ENCODE measurements at places on chromosomes 7 and 10. TPM values are rescaled to one million over a fixed set of nuclear protein-coding genes. Genes with fewer than 3 reads are reported as not detected.
A peak's percentile ranks its signal among the peaks of the same experiment; 100 is the strongest.

DNA sequence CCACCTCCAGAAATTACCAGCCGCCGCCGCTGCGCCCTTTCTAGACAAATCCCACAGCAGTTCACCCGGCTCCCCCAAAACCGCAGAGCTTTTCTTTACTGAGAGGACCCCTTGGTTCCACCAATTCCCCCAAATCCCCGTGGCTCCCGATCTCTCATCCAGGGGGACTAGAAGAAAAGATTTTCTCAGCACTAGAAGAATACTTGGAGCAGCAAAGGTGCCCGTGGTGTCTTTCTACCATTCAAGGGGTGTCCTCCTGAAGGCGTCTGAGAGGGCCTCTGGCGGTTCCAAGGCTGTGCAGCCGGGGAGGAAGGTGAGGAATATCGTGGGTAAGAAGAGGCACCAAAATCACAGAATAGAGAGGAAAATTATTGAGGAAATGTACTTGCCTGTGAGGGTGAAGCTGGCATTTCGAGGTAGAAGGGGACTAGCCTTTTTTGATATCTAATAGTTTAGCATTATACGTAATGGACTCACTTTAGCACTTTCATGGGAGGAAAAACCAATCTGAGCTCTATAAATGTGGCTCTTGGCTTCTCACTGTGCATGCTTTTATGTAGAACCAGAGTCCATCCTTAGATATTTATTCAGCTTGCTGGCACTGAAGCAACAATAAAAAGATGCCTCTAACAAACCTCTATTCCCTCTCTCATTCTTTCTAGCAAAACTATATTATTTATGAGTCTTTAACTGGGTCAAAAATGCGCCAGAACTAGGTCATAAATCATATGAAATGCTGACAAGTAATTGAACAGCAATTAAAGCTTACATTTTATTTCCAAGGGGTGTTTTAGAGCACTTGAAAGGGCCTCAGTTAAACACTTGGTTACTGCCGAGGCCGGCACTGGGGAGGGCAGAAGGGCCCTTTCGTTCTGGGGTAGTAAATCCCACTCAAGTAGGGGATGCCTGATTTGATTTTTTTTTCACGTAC is 13.8 kb upstream of the HOXA2 start:
- peak overlapping the region; percentile 83 for H3K27ac ChIP-seq
- peak; percentile 10 for DNase-seq
- no peaks in the 10 kb centered on the region for H3K36me3 ChIP-seq
- peaks cover 61% of the 10 kb centered on the region for H3K27me3 ChIP-seq
- H3K4me3 ChIP-seq, result peak overlapping the region; percentile 69
- no peaks in the 10 kb centered on the region for H3K4me1 ChIP-seq

DNA sequence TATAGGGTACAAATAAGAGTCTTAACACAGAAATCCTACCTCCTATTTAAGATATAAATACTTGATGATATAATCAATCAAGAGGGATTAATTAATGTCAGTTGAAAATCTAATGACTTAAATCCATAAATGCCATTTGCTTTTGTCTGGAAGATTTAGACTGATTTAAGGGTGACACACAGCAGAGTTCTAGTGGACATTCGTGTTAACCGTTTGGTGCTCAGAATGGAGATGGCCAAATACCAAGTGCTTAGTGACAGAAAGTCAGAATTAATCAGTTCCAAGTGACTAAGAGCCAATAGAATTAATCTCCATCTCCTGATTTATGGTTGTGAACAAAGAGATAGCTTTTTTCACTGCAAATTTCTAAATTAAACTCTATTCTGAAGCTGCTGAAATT is 36.2 kb downstream of the NAMPT start:
- peaks cover 8% of the 10 kb centered on the region for H3K36me3 ChIP-seq
- DNase-seq, result no peak
- no peaks in the 10 kb centered on the region for H3K27me3 ChIP-seq
- no peak overlapping the region for H3K27ac ChIP-seq
- no peak overlapping the region for H3K4me3 ChIP-seq

DNA sequence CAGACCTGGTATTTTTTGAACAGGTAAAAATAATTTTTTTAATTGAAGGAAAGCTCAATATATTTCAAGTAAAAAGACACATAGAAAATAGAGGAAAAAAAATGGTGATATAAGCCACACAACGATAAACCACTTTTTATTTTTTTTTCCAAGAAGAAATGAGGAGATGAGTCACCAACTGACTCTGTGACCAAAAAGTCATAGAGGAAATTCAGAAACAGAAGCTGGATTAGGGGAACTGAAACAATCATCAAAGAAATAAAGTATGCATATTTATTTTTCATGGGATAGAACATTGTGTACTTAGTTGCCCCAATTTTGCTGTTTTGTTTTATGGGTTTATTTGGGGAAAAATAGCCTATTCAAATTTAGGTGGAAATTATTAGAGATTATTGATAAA is 176.8 kb upstream of the AGR3 start:
- no peaks in the 10 kb centered on the region for H3K27me3 ChIP-seq
- no peaks in the 10 kb centered on the region for H3K36me3 ChIP-seq
- no peak overlapping the region for H3K4me3 ChIP-seq
- DNase-seq, result peak; percentile 33
- H3K27ac ChIP-seq, result no peak overlapping the region

- H3K36me3 ChIP-seq, result no peaks in the 10 kb centered on the region
- H3K4me1 ChIP-seq, result no peaks in the 10 kb centered on the region
- H3K27ac ChIP-seq, result no peak overlapping the region
- no peak for DNase-seq
- peaks cover 6% of the 10 kb centered on the region for H3K27me3 ChIP-seq
Observed at GRCh38 chr7:155439311-155440017, 18.5 kb upstream of the EN2 start.

DNA sequence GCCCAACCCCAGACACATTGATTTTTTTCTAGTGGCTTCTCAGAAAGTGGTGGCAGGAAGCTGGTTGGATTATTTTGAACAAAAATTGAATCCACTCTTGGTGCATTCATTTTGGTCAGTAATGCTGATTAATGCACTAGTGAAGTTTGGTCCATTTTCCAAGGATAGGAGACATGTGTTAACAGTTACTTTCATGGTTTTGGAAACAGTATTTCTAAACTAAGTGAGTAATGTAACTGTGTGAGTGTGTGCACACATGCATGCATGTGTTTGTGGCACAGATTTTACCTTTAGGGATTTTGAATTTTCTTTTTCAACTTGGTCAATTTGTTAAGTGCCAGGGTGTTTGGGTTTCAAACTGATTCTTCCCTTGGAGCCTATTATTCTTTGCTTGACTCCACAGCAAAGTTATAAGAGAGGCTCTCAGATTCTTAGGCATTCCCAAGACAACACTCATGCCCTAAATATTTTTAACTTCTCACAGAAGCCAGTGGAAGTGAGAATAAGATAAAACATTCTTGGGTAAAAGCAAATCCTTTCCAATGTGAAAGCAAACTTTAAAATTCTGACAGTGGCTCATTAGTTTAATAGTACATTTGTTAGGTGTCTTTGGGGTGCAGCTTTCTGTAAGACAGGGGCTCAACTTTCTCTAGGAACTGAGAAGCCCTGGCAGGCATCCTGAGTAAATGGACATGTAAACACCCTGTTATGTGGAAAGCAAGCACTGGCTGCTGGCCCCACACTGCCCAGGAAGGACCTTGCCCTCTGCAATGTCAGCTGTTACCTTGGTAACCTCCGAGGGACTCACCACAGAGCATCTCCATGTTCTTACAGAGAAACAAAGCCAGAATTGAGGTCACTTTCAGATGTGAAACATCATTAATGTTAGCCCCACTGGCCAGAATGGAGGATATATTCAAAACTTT is 68.4 kb downstream of the ASAH2B start:
- DNase-seq, result peak; percentile 20
- H3K36me3 ChIP-seq, result no peaks in the 10 kb centered on the region
- no peaks in the 10 kb centered on the region for H3K27me3 ChIP-seq
- H3K4me1 ChIP-seq, result no peaks in the 10 kb centered on the region

DNA sequence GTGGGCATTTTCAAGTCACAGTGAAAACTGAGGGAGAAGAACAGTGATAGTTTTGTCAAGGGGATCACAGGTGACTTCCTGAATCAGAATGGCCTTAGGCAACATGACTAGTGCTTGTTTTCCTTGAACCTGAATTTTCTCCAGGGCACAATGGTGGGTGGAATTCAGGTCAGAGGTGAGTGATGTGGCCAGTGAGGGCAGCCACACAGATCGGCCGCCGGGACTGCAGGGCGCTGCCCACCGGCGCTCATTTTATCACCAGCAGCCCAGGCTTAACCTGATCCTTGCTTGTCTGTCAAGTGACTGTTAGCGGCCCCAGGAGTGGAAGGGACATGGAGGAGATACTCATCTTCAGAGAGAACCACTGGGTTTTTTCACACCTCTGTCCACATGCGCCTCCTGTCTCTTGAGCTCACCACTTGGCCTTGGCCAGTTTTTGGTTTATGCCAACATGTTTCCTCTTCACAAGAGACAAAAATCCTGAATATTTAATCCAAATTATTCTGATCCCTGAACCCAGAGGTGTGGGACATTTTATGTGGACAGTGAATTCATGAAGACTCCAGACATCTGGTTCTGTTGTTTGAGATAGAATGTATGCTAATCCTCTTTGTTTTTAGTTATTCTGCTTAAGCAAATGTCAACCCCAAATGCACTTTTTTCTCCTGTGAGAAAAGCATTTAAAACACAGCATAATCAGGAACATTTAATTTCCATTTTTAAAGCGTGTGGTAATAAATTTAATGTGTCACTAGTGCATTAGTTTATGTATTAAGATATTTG is 108.7 kb downstream of the DOCK1 start:
- no peak overlapping the region for H3K27ac ChIP-seq
- peaks cover 7% of the 10 kb centered on the region for H3K4me1 ChIP-seq
- H3K27me3 ChIP-seq, result no peaks in the 10 kb centered on the region
- no peak for DNase-seq
- peaks cover 15% of the 10 kb centered on the region for H3K36me3 ChIP-seq

DNA sequence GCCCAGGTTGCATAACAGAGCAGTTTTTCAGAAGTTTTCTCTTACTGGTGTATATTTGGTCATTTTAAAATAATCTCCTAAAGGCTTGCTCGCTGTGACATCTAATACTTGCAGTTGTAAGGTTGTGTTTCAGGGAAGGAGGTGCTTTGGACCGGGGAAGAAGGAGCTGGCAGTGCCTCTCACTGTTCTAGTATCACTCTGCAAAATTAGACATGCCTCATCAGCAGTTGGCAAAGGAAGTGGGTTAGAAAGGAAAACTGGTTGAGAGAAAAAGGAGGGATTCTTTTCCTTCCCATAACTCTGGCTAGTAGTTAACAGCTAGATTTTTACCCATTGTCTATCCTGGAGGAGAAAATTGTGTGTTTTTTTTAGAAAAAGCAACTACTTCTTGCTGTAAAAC is 34.8 kb downstream of the CUL1 start:
- no peak for DNase-seq
- no peaks in the 10 kb centered on the region for H3K4me1 ChIP-seq
- peaks cover 20% of the 10 kb centered on the region for H3K36me3 ChIP-seq

Gene PNLIPRP1
- not detected for total RNA-seq

Gene PPP1R17
- total RNA-seq, result not detected

Gene CPN1
- total RNA-seq, result not detected

Gene TAC1
- total RNA-seq, result not detected

Data from astrocyte (in vitro differentiated cells and primary cell).